Eye (tissue), 1 donor: ENCODE measurements at places on chromosomes 12 and 14.

GRCh38 chr12:57770734-57771133 lies 1.2 kb downstream of the METTL1 start:
- DNase-seq = no peak

DNA sequence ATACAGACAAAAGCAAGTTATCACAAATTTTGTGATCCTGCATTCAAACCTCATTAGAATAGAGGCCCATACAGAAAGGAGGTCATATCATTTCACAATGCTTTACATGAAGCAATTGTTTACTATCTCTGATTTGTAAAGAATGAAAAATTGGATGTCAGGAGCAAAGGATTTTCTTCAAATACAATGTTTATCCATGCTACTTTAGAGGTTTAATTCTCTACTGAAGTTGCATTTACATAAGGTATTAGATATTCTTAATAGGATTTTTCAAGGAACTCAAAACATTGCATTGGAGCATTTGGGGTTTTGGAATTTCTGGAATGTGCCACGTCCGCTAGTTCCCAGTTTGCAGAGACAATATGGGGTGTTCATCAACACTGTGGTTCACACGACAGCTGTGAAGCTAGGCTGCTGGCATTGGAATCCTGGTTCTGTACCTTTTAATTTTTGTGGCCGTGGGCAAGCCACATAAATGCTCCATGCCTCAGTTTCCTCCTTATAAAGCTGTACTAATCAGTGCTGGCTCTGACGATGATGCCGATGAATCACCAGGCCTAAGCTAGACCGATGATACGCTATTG lies 174.8 kb downstream of the APAF1 start:
- DNase-seq = peak; percentile 48

DNA sequence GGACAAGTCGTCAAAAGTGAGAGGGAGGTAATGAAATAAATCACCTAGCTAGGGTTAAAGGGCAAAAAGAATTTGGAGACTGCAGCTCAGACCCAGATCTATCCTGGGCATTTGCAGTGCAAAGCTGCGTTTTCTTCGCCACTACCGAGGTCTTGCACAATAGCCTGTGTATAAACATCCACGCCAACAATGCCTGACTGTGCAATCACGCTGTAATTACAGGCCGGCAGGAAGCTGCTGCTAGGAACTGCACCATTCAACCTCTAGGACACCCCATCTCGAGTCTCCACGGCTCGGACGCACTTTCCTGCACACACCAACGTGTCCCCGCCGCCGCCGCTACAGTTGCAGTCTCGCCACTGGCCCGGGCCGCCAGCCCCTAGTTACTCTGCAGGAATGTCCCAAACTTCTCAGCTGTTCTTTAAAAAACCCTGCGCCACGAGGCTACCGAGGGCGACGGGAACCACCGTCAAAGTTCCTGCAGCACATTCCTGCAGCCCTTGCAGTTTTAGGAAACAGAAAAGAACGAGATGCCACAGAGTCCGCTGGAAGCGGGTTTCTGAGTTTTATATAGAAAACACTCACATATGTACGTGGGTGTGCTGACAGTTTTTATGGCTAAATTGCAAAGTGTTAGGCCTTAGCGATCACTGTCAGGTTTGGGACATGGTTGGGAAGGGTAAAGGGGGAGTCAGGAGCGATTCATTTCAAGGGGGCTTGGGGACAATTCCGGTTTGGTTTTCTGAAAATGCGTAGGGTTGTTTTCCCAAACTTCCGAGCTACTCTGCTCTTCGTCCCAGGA lies 65.6 kb upstream of the PTGR2 start:
- peak; percentile 86 for DNase-seq

- no peak for DNase-seq
These were observed 17.8 kb downstream of the EEA1 start for GRCh38 chr12:92911339-92911738.

GRCh38 chr12:27083861-27084394 lies 1.6 kb upstream of the C12orf71 start:
- peak; percentile 85 for DNase-seq

- DNase-seq = no peak
These were observed 30.0 kb upstream of the WSCD2 start for GRCh38 chr12:108099073-108099472.

DNA sequence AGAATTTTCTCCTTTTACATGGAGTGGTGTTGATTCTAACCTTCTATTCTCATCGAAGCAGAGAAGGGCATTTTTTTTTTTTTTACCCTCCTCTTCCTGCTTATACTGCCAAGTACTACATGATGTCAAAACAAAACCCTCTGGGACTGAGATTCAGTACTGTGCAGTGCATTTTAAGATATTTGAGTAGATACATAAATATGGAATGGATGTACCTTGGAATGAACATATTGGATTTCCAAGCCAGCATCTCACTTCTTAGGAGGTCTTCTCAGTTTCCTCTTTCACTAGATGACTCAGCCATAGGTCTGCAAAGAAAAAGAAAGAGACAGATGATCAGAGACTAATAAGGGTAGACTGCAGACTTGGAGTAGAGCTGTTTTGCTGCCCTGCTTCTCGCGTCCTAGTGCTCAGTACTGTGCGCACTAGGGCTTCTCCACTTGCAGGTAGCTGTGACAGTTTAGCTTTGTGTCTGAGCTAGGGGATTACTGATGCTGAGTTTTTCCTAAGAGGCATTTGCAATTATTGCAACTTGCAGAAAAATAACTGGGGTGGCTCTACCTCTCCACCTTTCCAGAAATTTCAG lies 20.4 kb downstream of the TPH2 start:
- no peak for DNase-seq

GRCh38 chr12:108465417-108465816 lies 49.7 kb upstream of the FICD start:
- DNase-seq = no peak

GRCh38 chr12:122471324-122472226 lies 29.2 kb downstream of the ZCCHC8 start:
- DNase-seq = peak; percentile 75

GRCh38 chr12:101891462-101891971 lies 14.1 kb downstream of the DRAM1 start:
- peak; percentile 8 for DNase-seq

- no peak for DNase-seq
These were observed 21.0 kb upstream of the RIC8B start for GRCh38 chr12:106753526-106753925.

DNA sequence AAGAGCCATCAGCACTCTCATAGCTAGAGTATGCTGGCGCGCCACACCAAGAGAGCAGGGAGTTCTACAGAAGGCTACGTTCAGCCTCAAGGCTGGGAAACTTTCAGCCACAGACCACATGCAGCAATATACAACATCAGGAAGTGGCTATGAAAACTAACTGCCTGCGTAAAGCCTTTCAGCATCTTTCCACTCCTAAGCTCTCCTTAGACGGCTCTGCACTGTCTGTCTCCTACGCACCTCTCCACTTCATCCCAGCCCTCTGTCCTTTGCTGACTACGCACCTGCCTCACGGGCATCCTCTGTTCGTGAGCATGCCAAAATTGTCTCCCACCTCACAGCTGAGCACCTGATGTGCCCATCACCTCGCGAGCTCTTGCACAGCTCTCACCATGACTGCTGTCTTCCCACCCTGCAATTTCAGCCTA lies 9.7 kb downstream of the MPHOSPH9 start:
- no peak for DNase-seq

DNA sequence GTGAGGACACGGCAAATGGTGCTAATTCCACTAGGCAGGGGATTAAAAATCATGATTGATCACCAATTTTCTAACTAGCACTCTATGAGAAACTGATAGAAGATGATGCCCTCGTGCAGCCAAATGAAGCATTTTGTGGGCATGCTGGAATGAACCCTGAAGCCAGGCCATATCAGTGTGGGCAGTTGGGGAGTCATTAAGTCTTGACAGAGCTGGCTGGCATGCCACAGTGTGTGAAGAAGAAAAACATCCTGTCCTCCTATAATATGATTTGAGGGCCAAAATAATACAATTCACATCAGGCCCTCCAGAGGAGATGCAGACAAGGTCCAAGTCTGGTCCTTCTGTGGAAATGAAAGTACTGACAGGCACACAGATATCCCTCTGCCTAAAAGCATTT lies 107.1 kb downstream of the TMTC1 start:
- no peak for DNase-seq

DNA sequence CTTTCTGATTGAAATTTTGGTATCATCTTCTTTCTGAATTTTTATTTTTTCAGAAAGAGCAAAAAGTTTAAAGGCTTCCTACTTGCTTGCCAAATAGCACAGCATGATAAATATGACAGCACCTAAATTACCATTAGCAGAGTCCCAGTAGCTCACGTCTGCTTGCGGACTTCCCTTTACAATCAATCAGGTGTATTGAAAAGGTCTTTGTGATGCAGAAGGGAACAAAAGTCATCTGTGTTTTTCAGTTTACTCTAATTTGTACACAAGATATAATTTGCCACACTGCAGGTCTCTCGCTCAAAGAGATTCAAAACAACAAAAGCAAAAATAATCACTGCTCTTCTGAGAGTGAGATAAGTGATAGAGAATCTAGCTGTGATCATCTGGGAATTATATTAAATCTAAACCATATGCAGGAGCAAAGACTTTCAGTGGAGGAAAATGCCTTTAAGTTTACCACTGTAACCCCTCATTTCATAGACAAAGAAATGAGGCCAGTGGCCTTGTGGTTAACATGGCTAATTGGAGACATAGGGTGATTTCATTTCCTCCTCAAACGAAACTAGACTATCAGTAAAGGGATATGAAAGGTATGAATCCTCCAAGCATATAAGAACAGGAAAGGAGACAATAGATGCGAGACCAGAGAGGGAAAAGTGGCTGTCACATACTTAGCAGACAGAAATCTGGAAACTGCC lies 240.8 kb upstream of the TMPO start:
- DNase-seq = no peak

- DNase-seq = no peak
These were observed 365.7 kb upstream of the FKBP4 start for GRCh38 chr12:2429032-2429431.

DNA sequence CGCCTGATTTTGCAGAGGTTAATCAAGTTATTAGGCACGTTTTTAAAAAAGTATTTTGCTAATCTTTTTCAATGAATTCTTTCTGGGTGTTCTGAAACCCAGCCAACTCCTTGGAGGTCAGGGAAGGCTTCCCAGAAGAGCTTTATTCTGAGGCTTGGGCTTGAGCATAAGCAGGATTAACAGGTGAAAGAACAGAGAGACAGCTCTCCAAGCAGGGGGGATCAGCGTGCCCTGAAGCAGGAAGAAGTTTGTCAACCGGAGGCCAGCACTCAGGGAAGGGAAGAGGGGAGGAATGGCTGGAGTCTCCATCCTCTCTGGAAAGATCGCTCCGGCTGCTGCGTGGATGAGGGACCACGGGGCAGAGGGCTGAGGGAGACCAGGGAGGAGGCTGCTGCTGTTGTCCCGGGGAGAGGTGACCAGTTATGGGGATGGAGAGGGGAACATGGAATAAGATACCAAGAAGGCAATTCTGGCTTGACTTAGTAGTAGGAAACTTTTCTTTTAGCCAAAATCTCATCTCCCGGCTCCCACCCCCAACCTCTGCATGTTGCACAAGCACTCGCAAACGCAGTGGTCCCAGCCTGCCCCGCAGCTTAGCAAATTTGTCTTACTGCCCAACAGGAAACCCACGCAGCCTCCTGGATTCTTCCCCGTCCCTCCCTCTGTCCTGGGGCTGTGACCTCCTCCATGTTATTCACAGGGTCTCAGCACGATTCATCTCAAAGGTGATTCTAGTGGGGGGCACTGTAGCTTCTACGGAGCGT lies 1.1 kb upstream of the SSH1 start:
- DNase-seq = peak; percentile 60

DNA sequence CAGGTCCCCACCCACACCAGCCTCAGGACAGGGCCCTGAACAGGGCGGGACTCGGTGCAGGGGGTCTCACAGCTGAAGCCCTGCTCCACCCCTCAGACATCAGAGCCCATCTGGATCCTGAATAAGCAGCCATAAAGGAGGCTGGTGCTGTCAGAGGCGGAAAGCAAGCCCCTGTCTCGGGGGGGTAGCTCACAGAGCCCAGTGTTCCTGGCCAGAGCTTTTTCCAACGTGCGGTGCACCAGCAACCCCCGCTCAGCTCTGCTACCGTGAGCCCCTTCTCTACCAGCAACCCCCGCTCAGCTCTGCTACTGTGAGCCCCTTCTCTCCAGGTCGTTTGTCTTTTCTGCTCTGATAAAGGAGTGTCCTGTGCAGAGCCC lies 136.5 kb upstream of the SFSWAP start:
- peak; percentile 60 for DNase-seq

DNA sequence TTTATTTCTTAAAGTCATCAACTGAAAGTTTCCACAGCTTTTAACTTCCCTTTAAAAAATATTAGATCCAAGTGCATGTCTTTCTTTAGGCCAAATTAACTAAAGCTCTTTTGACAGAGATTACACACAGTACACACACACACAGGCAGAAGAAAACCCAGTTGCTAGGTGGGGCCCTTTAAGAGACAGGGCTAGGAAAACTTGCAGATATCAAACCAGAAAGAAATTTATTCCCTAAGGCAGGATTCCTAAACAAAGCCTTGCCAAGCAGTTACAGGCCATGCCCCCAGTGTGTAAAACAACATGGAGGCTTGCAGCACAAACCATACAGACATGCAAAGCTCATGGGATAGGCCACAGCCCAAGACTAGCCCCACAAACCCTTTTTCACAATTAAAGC lies 123.4 kb downstream of the FSCB start:
- peak; percentile 13 for DNase-seq

GRCh38 chr14:99772371-99773283 lies 20.6 kb upstream of the EML1 start:
- DNase-seq = no peak

DNA sequence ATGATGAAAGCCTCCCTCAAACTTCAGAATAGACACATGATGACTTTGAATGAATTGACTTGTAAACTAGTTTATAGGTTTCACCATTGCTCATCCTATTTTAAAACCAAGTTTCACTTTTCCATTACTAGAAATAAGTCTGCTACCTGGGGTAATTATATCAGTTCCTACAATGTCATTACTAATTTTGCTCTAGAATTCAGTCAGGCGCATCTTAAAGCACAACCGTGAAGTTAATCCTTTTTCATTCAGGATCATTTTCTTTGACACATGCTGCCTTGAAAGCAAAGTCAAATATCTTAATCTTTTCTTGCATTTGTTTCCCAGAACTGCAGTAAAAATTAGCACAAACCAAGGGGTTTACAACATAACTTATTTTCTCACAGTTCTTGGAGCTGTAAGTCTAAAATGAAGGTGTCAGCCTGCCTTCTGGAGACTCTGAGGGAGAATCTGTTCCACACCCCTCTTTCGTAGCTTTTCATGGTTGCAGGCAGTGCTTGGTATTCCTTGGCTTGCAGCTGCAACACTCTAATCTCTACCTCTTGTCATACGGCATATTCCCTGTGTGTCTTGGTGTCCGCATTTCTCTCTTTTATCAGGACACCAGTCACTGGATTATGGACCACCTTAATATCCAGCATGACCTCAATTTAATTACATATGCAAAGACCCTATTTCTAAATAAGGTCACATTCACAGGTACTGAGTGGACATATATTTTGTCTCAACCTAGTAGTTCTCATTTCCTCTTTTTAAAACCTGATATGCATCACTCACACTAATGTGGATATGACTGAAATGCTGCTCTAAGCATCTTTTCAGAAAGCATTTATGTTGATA lies 114.3 kb upstream of the PDZRN4 start:
- peak; percentile 82 for DNase-seq

GRCh38 chr14:100677554-100678468 lies 48.9 kb upstream of the DLK1 start:
- peak; percentile 88 for DNase-seq

GRCh38 chr12:82099216-82099615 lies 259.0 kb downstream of the CCDC59 start:
- DNase-seq = no peak

GRCh38 chr12:53645165-53645564 lies 19.0 kb upstream of the ATF7 start:
- DNase-seq = no peak
